ENCODE measurements at places on chromosomes 16 and 17.

DNA sequence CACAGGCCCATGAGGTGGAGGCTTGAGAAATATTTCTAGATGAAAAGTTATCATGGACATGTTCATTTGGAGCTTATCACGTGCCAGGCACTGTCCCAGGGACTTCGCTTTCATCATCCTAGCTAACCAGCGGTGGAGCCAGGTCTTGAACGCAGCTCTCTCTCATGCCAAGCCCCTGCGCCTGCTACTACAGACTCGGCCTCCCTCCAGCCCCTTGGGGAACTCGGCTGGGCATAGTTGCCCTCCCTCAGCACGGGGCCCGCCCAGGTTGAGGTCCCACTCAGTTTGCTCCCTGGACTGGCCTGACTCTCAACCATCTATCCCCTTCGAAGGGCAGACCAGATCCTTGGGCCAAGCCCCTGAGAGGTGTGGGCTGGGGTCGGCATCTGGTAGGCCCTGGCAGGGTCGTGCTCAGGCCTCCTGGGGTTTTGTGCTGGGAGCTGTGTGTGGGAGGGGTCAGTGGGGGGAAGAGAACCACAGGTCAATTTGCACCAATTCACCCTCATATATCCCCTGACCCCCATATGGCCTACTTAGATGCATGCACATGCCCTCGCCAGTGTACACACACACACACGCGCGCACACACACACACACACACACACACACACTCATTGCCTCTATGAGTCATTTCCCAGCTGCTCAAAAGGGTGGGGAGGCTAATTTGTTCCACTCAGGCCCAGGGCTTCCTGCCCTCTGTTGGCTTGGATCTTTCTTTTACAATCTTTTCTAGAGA, 12.1 kb upstream of the SCN4A start:
- DNase-seq, result peak; percentile 94

GRCh38 chr17:39165841-39166349, at the start of gene ARL5C:
ARL5C (minus strand) TSS chr17:39166161; CDS start chr17:39165760, 401 bp downstream.
- DNase-seq, result no peak

DNA sequence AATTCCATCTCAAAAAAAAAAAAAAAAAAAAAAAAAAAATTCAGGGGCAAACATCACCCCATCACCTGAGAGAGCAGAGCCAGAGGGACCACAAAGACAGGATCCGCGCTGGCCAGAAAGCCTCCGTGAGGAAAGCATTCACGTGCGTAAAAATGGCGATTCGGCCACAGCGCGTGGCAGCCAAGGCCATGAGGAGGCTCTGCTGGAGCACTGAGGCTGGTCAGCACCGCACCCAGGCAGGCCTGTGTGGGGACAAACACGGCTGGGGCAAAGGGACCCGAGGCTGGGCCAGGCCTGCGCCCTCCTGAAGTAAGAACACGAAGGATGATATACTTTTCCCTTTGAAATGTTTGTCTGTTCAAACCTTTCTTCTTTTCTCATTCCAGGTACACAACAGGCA, 45.2 kb downstream of the MAP1LC3B start:
- DNase-seq, result no peak

- peak; percentile 87 for DNase-seq
These were observed 9.6 kb downstream of the PIK3R6 start for GRCh38 chr17:8857919-8858318.

DNA sequence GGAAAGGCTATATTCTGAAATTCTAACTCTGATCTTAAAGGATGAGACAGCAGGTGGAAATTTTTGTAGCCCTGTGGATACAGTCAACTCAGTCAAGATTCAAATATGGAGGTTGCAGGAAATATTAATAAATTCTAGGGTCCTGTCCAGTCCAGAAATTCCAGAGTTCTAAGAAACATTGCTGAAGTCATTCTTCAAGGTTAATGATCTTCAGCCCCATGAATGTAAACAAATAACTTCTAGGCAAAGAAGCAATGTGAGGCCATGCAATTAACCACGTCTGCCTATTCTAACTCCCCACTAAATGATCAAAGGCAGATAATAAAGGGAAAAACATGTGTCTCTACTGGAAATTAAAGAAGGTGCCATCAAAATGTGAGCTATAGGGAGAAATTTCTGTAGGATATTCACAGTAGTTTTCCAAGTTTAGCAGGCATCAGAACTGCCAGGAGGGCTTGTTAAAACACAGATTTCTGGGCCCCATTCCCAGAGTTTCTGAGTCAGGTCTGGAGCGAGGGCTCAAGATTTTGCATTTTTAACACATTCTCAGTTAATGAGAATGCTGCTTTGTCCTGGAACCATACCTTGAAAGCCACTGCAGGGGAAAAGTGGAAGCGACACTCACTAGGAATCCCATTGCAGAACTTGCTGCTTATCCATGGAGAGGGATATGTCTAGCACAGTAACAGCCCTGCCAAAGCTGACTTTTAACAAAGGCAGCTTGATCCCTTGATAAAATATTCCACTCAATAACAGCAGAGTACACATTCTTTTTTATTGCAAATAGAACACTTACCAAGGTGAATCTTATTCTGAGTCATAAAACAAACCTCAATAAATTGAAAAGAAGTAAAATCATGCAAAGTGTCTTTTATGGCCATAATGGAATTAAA, 61.8 kb downstream of the DNAH3 start:
- peak; percentile 71 for DNase-seq

DNA sequence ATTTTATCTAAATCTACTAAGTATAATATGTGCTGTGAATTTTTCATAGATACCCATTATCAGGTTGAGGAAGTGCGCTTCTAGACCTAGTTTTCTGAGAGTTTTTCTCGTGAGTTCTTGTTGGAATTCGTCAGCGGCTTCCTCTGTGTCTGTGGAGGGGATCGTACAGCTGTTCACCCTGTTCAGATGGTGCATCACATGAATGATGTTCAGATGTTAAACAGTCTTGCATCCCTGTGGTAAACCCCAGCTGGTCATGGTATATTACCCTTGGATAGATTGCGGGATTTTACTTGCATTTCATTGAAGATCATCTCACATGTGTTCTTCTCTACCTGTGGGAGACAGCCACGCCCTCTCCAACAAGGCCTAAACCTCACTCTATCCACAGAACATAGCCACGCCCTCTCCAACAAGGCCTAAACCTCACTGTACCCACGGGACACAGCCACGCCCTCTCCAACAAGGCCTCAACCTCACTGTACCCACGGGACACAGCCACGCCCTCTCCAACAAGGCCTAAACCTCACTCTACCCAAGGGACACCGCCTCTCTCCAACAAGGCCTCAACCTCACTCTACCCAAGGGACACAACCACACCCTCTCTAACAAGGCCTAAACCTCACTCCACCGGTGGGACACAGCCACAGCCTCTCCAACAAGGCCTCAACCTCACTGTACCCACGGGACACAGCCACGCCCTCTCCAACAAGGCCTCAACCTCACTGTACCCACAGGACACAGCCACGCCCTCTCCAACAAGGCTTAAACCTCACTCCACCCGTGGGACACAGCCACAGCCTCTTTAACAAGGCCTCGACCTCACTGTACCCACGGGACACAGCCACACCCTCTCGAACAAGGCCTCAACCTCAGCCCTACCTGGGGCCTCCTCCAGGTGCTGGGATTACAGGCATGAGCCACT, 180.2 kb upstream of the CHMP6 start:
- no peak for DNase-seq

- DNase-seq, result peak; percentile 47
These were observed 163.8 kb upstream of the TBX2 start for GRCh38 chr17:61235827-61236197.

- no peak for DNase-seq
These were observed 40.2 kb upstream of the PLCG2 start for GRCh38 chr16:81738783-81739496.

- no peak for DNase-seq
These were observed 50.7 kb downstream of the AATF start for GRCh38 chr17:36999471-36999870.

DNA sequence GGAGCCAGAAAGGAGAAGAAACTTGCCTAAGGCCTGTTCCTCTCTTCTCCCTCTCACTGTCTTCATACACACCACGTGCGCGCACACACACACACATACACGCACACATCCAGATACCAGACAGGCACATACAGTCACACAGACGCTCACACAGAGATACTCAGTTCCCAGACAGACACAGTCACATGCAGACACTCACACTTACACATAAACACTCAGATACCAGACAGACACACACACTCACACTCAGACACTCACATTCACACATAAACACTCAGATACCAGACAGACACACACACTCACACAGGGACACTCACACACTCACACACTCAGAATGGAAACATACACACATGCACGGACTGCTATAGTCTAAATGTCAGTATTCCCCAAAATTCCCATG, 24.1 kb upstream of the MMP2 start:
- DNase-seq, result no peak

DNA sequence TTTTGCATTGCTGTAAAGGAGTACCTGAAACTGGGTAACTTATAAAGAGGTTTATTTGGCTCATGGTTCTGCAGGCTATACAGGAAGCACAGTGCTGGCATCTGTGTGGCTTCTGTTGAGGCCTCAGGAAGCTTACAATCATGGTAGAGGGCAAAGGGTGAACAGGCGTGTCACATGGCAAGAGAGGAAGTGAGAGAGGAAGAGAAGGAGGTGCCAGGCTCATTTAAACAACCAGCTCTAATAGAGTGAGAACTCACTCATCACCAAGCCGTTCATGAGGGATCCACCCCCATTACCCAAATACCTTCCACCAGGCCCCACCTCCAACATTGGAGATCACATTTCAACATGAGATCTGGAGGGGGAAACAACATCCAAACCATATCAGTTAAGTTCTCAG, 16.4 kb upstream of the CLEC19A start:
- no peak for DNase-seq

GRCh38 chr17:36124879-36125824, 21.5 kb downstream of the CCL4 start:
- no peak for DNase-seq

GRCh38 chr16:2250652-2251295, 613 bp downstream of the ECI1 start:
- peak; percentile 38 for DNase-seq

- no peak for DNase-seq
These were observed 132.1 kb downstream of the LAT start for GRCh38 chr16:29116980-29117379.

GRCh38 chr17:59620064-59620359, 317 bp downstream of the CLTC start:
- no peak for DNase-seq

- DNase-seq, result peak; percentile 32
These were observed at the start of gene GNAO1 for GRCh38 chr16:56191156-56191815. GNAO1 (plus strand) TSS chr16:56191489; CDS start chr16:56192236, 747 bp downstream.

- no peak for DNase-seq
These were observed 432.4 kb upstream of the PMFBP1 start for GRCh38 chr16:72604375-72604774.

- DNase-seq, result peak; percentile 59
These were observed 30.7 kb downstream of the CCR7 start for GRCh38 chr17:40534371-40535189.

- no peak for DNase-seq
These were observed 35.2 kb downstream of the KIAA0513 start for GRCh38 chr16:85062845-85063244.

GRCh38 chr17:48389903-48390302, 40.1 kb downstream of the SKAP1 start:
- no peak for DNase-seq

- no peak for DNase-seq
These were observed 4.1 kb upstream of the UBALD1 start for GRCh38 chr16:4618645-4619418.

DNA sequence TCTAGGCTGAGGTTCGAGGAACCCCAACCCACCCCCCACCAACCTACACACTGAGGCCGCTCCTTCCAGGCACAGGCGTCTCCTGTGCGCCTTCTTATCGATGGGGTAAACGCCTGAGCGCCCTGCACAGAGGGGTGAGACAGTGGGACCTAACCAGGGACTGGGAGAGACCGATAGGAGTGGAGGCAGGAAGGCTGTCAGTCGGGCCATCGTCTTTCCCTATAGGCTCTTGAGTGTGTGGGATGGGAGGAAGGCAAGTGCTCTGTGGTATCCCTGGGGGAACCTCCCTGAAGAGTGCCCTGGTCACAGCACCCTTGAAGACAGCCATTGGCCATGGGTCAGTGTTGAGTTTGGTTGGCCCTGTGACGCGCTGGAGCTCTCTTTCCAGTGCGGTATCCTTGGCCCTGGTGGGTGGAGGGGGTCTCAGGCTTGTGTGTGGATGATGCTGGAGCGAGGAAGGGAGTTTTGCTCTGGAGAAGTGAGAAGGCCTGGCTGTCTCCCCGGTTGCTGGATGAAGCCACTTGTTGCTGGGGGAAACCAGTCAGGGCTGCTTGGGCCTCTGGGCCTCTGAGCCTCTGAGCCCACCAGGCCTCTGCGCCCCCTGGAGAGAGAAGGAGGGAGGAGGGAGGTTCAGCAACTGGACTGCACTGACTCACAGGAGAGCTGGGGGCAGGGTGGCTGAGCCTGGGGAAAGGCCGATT, 1.7 kb downstream of the GPRC5C start:
- DNase-seq, result no peak

GRCh38 chr16:66416939-66417700, 10.0 kb upstream of the BEAN1 start:
- peak; percentile 82 for DNase-seq

DNA sequence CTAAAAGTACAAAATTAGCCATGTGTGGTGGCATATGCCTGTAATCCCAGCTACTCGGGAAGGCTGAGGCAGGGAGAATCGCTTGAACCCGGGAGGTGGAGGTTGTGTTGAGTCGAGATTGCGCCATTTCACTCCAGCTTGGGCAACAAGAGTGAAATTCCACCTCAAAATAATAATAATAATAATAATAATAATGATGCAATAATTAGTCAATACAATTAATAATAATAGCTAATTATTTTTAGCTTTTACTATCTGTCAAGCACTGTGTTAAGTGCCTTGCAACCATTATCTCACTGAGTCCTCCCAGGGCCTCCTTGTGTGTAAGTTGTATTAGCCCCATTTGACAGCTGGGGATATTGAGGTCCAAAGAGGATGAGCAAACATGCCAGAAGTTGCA, 14.3 kb upstream of the HS3ST3A1 start:
- DNase-seq, result no peak
